ENCODE measurements at places on chromosomes 16 and 17.
A peak's percentile ranks its signal among the peaks of the same experiment; 100 is the strongest.

DNA sequence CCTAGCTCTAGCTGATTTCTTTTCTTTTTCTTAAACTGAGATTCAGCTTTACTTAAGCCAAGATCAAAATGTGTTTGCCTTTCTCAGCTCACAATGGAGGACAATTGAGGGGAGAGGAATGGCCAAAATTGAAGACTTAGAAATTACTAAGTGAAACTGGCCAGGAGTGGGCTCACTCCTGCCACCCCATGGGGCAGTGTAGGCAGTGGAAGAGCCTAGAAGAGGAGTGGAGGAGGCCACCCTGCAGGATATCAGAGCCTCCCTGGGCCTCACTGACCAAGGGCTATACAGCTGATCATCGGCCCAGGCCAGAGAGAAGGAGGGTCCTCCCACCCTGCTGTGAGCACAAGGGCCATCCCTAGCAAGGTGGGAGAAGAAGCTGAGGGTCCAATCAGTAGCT lies 119.8 kb downstream of the CCT6B start:
- DNase-seq: no peak
- H3K4me1 ChIP-seq: peaks cover 14% of the 10 kb centered on the region
- no peak overlapping the region for H3K27ac ChIP-seq
- H3K27me3 ChIP-seq: no peaks in the 10 kb centered on the region

DNA sequence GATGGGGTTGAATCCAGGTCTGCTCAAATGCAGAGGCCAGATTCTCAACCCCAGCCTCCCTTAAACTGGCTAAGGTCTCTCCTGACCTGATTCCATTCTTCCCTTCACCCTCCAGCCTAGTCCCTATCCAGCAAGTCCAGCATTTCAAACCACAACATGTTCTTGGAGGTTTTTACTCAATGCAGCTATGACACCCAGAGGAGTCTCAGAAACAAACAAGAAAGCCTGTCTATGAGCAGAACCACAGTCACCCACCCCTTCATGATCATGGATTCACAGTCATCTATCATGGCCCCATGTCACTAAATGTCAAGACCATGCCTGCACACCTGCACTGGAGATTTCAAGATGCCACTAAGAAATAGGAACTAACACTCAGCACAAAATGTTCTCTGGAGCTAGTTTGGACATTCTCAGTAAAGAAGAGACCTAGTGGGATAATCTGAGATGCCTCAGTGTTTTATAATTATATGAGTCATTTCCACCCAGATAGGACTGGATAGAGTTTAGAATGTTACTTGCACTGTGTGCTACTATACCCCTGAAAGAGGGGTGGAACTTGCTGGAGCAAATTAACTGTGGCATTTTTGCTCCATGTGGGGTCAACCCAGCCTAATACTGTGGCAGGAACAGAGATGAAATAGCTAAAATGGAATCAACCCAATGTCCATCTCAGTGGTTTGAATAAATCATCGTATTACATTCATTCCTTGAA lies 9.5 kb upstream of the METTL22 start:
- no peak overlapping the region for H3K4me3 ChIP-seq
- H3K36me3 ChIP-seq: no peaks in the 10 kb centered on the region
- DNase-seq: no peak
- peaks cover 21% of the 10 kb centered on the region for H3K27me3 ChIP-seq
- no peaks in the 10 kb centered on the region for H3K4me1 ChIP-seq

- DNase-seq: no peak
- no peak overlapping the region for H3K4me3 ChIP-seq
- peaks cover 4% of the 10 kb centered on the region for H3K36me3 ChIP-seq
- H3K27ac ChIP-seq: no peak overlapping the region
- peaks cover 36% of the 10 kb centered on the region for H3K27me3 ChIP-seq
Measured at GRCh38 chr17:55424893-55425540, 3.4 kb upstream of the MMD start.

DNA sequence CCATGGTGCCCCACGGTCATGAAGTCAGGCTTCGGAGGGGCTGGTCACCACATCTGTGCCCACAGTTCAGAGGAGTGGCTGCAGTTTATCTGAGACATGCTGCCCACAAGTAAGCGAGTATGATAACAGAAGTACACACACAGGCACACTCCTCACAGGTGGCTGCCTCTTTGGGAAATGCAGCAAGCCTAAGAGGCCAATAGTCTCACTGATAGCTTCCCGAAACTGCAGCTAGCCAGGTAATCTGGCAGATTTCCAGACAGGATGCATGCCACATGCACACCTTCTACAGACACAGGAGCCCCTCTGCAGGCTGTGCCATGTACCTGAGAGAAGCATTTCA lies 12.6 kb upstream of the GFOD2 start:
- no peaks in the 10 kb centered on the region for H3K27me3 ChIP-seq
- peaks cover 3% of the 10 kb centered on the region for H3K36me3 ChIP-seq
- H3K27ac ChIP-seq: no peak overlapping the region

- H3K27ac ChIP-seq: no peak overlapping the region
- no peak for DNase-seq
- no peaks in the 10 kb centered on the region for H3K27me3 ChIP-seq
- H3K36me3 ChIP-seq: peaks cover 4% of the 10 kb centered on the region
Measured at GRCh38 chr16:78306361-78306760, 206.9 kb downstream of the WWOX start.

DNA sequence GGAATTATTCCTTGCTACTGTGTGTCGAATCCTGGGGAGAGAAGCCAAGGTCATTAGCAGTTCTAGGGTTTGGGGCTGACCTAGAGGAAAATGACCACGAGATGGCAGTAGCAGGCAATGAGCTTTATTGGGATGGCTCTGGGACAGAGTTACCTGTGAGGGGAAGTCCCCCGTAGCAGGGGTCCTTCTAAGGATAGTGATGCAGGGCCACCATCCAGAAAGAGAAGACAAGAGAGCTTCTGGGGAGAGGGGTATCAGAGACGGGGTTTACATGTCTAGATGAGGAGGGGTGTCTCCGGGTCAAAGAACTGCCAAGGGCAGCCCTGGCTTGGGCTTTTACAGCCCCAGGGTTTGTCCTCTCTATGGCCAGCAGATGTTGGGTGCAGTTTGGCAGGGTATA lies 6.4 kb upstream of the GGT6 start:
- DNase-seq: peak; percentile 51
- no peaks in the 10 kb centered on the region for H3K36me3 ChIP-seq
- peaks cover 25% of the 10 kb centered on the region for H3K4me1 ChIP-seq
- H3K4me3 ChIP-seq: no peak overlapping the region
- no peaks in the 10 kb centered on the region for H3K27me3 ChIP-seq
- no peak overlapping the region for H3K27ac ChIP-seq

DNA sequence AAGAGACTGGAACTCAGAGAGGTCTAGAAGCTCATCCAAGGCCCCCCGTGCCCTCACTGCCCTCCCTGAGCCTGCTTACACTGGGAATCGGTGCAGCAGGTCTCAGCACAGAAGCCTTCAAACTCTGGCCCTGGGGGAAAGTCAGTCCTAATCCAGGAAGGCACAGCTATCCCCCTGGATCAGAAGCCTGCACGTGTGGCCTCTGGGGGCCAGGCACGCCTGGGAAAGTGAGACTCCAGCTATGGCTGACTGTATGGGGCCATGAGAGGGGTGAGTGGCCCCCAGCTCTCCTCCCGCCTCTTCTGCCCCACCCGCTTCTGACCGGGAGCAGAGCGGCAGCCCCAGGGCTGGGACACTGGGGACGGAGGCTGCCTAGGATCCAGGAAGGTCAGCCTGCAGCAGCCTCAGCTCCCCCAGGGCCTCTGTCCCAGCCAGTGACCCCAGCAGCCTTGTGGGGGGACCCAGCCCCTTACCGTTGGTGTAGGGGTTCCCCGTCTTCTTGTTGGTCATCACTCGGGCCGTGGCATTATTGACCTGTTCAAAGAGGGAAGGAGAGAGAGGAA lies 26.6 kb downstream of the ENGASE start:
- H3K27ac ChIP-seq: no peak overlapping the region
- no peak overlapping the region for H3K4me3 ChIP-seq
- no peaks in the 10 kb centered on the region for H3K4me1 ChIP-seq
- H3K27me3 ChIP-seq: peaks cover 48% of the 10 kb centered on the region
- H3K36me3 ChIP-seq: no peaks in the 10 kb centered on the region

DNA sequence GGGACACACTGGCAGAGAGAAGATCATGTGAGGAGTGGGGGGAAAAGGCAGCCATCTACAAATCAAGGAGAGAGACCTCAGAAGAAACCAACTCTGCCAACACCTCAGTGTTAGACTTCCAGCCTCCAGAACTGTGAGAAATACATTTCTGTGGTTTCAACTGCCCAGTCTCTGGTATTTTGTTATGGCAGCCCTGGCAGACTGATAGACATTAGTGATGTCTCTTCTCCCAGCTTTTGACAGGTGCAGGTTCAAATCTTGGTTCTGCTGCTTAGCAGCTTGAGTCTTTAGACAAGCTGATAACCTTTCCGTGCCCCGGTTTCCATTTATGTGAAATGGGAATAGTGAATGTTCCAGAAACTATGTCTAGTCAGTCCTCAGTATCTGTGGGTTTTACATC lies 199.5 kb downstream of the SNX29 start:
- H3K36me3 ChIP-seq: peaks cover 3% of the 10 kb centered on the region
- no peak for DNase-seq
- peaks cover 5% of the 10 kb centered on the region for H3K4me1 ChIP-seq
- H3K27me3 ChIP-seq: no peaks in the 10 kb centered on the region
- H3K27ac ChIP-seq: no peak overlapping the region

DNA sequence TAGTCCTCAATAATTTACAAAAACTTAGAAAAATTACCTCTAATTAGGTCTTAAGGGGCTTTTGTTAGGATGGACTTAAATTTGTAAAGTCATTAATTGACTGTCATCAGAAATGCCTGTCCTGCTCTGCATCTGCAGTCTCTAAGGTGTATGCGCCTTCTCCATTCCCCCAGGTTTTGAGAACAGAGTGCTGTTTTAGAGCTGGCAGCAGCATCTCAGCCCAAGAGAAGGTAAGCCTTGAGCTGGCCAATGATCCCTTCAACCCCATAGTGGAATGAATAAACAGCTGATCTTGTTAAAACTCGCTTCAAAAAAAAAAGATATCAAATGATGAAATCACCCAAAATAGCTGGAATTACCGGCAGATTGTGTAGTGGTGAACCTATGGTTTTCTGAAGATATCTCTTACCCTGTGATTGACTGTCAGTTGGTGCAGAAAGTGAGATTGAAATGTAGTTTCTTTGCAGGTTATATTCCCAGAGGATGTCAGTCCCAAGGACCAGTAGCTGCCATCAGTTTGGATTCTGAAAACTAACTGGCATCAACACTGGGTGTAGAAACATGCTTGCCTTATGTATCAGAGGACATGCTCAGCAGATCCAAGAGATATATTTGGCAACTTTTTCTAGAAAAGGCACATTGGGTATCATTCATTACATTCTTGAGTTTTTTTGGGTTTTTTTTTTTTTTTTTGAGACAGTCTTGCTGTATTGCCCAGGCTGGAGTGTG lies 25.7 kb downstream of the TRPV2 start:
- H3K27me3 ChIP-seq: peaks cover 19% of the 10 kb centered on the region
- peaks cover 59% of the 10 kb centered on the region for H3K36me3 ChIP-seq
- H3K27ac ChIP-seq: peak overlapping the region; percentile 100

- H3K36me3 ChIP-seq: peaks cover 7% of the 10 kb centered on the region
- peaks cover 18% of the 10 kb centered on the region for H3K4me1 ChIP-seq
- DNase-seq: peak; percentile 72
Measured at GRCh38 chr16:70476272-70477020, 22.1 kb downstream of the FCSK start.

GRCh38 chr17:77966476-77966875 lies 8.0 kb downstream of the TNRC6C start:
- no peak overlapping the region for H3K27ac ChIP-seq
- H3K36me3 ChIP-seq: peaks cover 4% of the 10 kb centered on the region
- DNase-seq: no peak
- no peak overlapping the region for H3K4me3 ChIP-seq
- H3K4me1 ChIP-seq: peaks cover 79% of the 10 kb centered on the region

GRCh38 chr17:68870976-68871375 lies 84.2 kb downstream of the ABCA8 start:
- no peaks in the 10 kb centered on the region for H3K36me3 ChIP-seq
- no peak overlapping the region for H3K27ac ChIP-seq
- H3K27me3 ChIP-seq: peaks cover 4% of the 10 kb centered on the region
- no peak for DNase-seq
- no peak overlapping the region for H3K4me3 ChIP-seq

DNA sequence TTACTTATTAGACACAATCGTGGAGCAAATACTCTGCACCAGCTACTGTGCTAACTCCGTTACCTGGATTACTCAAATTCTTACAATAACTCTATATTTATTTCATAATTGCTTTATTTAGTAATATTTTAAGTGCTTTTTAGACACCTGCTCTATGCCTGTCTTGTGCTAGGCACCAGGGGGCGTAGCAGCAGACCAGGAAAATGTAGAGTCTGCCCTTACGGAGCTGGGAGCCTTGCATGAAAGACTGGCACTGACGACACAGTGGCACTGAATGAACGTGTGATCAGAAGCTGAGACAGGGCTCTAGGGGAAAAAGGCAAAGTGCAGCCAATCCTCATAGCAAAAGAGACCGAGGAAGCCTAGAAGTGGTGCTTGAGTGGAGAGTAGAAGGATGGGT lies 486.5 kb downstream of the CDH13 start:
- no peaks in the 10 kb centered on the region for H3K4me1 ChIP-seq
- H3K27me3 ChIP-seq: peaks cover under 1% of the 10 kb centered on the region
- no peak overlapping the region for H3K4me3 ChIP-seq
- no peak for DNase-seq
- no peaks in the 10 kb centered on the region for H3K36me3 ChIP-seq

- peak overlapping the region; percentile 59 for H3K27ac ChIP-seq
- H3K27me3 ChIP-seq: no peaks in the 10 kb centered on the region
- H3K4me3 ChIP-seq: peak overlapping the region; percentile 27
- no peak for DNase-seq
- H3K36me3 ChIP-seq: peaks cover 4% of the 10 kb centered on the region
Measured at GRCh38 chr17:32551186-32551955, 64.6 kb downstream of the CDK5R1 start.

- H3K27ac ChIP-seq: peak overlapping the region; percentile 98
- no peaks in the 10 kb centered on the region for H3K27me3 ChIP-seq
- peak overlapping the region; percentile 96 for H3K4me3 ChIP-seq
- DNase-seq: no peak
- H3K4me1 ChIP-seq: peaks cover 35% of the 10 kb centered on the region
Measured at GRCh38 chr16:14628806-14629611, 1.1 kb downstream of the PARN start.

GRCh38 chr16:81061871-81062608 lies 15.0 kb downstream of the C16orf46 start:
- no peak overlapping the region for H3K27ac ChIP-seq
- H3K27me3 ChIP-seq: no peaks in the 10 kb centered on the region
- DNase-seq: no peak
- no peak overlapping the region for H3K4me3 ChIP-seq

GRCh38 chr17:77566151-77566550 lies 392.4 kb upstream of the TNRC6C start:
- DNase-seq: no peak
- H3K27me3 ChIP-seq: peaks cover 4% of the 10 kb centered on the region
- no peak overlapping the region for H3K4me3 ChIP-seq
- H3K27ac ChIP-seq: no peak overlapping the region
- H3K4me1 ChIP-seq: no peaks in the 10 kb centered on the region
- no peaks in the 10 kb centered on the region for H3K36me3 ChIP-seq

All from activated naive CD8-positive, alpha-beta T cell treated with anti-CD3 and anti-CD28 coated beads for 36 hours (primary cell).